ENCODE measurements at places on chromosomes 16 and 17.

GRCh38 chr16:68300734-68301459 is 9.8 kb downstream of the SLC7A6OS start:
- peaks cover 16% of the 10 kb centered on the region for H3K36me3 ChIP-seq
- no peaks in the 10 kb centered on the region for H3K27me3 ChIP-seq
- no peak overlapping the region for H3K4me3 ChIP-seq

- H3K36me3 ChIP-seq = no peaks in the 10 kb centered on the region
- peaks cover 68% of the 10 kb centered on the region for H3K27me3 ChIP-seq
These were observed 1.7 kb downstream of the ZNF469 start for GRCh38 chr16:88384222-88385111.

DNA sequence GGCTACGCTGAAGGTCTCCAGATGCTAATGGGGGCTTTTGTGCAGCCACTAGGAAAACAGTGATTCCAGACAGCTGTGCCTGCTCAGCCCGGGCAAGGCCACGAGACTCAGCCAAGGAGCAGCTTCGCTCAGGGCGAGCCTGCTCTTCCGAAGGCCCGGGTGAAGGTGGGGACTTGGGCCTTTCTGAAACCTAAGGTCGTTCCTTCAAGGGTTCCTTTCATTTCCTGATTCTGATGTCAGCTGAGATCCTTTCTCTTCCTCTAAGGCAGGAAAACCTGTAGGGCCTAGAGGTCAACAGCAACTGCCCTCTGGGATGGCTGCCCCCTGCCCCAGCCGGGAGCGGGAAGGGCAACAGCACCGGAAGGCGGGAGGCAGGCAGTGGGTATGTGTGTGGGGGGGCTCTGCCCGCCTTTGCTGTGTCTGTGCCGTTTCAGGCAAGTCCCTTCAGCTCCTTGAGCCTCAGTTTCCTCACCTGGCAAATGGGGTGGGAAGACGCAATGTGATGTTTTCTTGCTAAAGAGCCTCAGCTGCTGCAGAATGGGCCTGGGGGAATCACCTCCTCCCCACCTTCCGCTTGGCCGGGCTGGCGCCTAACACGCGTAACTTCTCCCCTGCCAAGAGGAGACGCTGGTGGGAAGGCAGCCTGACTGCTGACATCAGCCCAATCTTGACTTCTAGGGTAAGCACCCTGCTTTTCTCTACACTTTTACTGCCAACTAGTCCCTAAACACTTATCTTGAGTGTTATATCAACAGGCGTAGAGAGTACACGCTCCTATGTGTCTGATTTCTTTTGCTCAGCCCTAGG is 32.8 kb downstream of the IRF8 start:
- no peak overlapping the region for H3K4me3 ChIP-seq
- H3K36me3 ChIP-seq = no peaks in the 10 kb centered on the region
- no peak overlapping the region for H3K27ac ChIP-seq
- H3K4me1 ChIP-seq = peaks cover 14% of the 10 kb centered on the region
- no peak for DNase-seq

DNA sequence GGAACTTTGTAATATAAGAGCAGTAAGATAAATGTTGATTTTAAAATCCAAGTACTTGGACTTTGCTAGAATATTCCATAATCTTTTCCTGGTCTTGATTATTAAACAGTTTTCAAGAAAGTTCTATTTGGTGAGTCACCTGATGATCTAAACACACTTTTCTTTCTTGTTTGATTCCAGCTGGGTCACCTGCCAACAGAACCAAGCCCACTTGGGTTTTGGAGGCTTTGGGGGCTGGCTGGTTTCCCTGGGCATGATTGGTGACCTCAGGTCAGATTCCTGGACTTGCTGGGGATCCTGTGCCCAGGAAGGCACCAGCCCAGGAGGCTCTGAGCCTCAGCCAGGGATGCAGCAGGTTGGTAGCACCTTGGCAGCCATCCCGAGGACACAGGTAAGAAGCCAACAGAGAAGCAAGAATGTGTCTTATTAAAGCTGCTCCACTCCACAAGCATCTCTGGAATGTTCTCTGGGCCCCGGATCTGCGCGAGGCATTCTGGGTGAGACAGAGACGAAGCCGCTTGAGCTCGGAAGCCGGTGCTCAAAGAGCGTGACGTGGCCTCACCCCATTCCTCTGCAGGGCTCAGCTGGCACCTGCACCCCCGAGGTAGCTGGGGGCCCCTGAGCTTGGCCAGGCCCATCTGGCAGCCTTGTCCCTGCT is 3.1 kb upstream of the TEX19 start:
- no peak overlapping the region for H3K27ac ChIP-seq
- DNase-seq = no peak
- H3K36me3 ChIP-seq = no peaks in the 10 kb centered on the region
- H3K4me3 ChIP-seq = no peak overlapping the region
- H3K4me1 ChIP-seq = peaks cover 50% of the 10 kb centered on the region
- H3K27me3 ChIP-seq = no peaks in the 10 kb centered on the region

GRCh38 chr17:64252831-64253230 is 10.2 kb downstream of the TEX2 start:
- no peak overlapping the region for H3K27ac ChIP-seq
- H3K4me3 ChIP-seq = no peak overlapping the region
- no peak for DNase-seq
- H3K27me3 ChIP-seq = no peaks in the 10 kb centered on the region

DNA sequence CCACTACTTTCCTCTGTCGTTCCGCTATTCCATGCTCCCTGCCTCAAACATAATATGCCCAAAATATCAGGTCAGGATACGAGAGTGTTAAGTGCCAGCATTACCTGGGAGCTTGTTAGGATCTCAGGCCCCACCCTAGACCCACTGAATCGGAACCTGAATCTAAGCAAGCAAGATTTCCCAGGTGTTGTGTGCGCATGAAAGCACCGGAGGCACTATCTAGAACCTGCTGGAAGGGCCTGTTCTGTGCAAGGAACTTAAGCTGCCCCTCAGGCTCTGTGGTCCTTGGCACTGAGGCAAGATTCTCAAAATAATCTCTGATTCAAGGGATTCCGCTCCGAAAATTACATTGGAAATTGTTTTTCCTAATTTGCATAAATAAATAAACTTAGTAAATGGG is 107.7 kb upstream of the NOL11 start:
- no peaks in the 10 kb centered on the region for H3K27me3 ChIP-seq
- H3K4me1 ChIP-seq = no peaks in the 10 kb centered on the region
- H3K36me3 ChIP-seq = no peaks in the 10 kb centered on the region
- no peak overlapping the region for H3K27ac ChIP-seq
- DNase-seq = no peak
- no peak overlapping the region for H3K4me3 ChIP-seq

DNA sequence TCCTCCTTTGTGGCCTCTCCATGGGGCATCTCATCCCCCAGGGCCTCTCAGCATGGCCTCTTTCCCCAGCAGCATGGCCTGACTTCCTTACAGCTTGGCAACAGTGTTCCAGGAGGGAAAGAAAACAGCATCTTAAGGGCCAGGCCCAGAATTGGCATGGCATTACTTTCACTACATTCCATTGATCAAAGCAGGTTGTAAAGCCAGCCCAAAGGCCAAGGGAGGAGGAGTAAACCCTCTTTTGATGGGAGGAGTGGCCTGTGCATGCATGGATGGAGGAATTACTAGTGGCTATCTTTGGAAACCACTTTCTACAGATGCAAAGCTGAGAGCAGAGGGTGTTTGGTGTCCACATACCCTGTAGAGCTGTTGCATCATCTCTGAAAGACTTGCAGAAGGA is 149.4 kb downstream of the AIPL1 start:
- no peaks in the 10 kb centered on the region for H3K4me1 ChIP-seq
- H3K4me3 ChIP-seq = no peak overlapping the region
- H3K27ac ChIP-seq = no peak overlapping the region

GRCh38 chr16:67015313-67015731 is 13.6 kb upstream of the CBFB start:
- no peaks in the 10 kb centered on the region for H3K4me1 ChIP-seq
- no peak for DNase-seq
- no peaks in the 10 kb centered on the region for H3K27me3 ChIP-seq
- H3K4me3 ChIP-seq = no peak overlapping the region
- no peak overlapping the region for H3K27ac ChIP-seq

GRCh38 chr17:70238228-70238627 is 68.9 kb downstream of the KCNJ2 start:
- no peak overlapping the region for H3K27ac ChIP-seq
- no peaks in the 10 kb centered on the region for H3K27me3 ChIP-seq
- H3K4me3 ChIP-seq = no peak overlapping the region
- H3K36me3 ChIP-seq = no peaks in the 10 kb centered on the region

DNA sequence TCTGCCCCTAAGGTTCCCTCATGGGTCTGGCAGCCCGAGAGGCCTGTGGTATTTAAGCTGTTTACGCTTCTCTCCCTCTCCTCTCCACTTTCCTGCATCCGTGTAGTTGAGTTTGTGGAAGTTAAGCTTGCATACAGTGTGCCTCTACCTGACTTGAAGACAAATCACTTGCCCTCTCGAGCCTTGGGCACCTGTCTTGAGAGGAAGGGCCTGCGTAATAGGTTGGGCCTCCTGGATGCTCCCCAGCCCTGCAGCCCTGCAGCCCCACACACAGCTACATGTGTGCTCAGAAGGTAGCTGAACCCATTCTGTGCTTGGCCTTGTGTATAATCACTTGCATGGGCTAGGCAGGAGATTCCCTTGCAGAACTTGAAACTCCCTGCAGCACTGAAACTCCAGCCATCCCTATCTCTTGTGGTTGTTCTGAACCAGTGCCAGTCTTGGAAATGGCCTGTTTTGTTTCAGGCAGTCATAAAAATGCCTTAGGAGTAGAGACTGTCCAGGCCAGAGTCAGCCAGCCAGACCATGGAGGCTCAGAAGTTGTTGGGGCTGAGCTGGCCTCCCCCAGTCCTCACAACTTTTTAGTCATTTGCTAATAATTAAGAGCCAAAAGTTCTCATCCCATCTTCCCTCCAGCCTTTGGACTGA is 134.6 kb downstream of the CLEC16A start:
- H3K4me3 ChIP-seq = no peak overlapping the region
- H3K4me1 ChIP-seq = peaks cover 29% of the 10 kb centered on the region
- no peak for DNase-seq

GRCh38 chr17:2064520-2064971 is 9.6 kb downstream of the HIC1 start:
- H3K27ac ChIP-seq = no peak overlapping the region
- no peaks in the 10 kb centered on the region for H3K4me1 ChIP-seq
- no peaks in the 10 kb centered on the region for H3K36me3 ChIP-seq
- H3K27me3 ChIP-seq = no peaks in the 10 kb centered on the region
- no peak overlapping the region for H3K4me3 ChIP-seq

GRCh38 chr16:75309899-75310430 is 58.5 kb upstream of the BCAR1 start:
- H3K36me3 ChIP-seq = no peaks in the 10 kb centered on the region
- H3K4me1 ChIP-seq = no peaks in the 10 kb centered on the region
- H3K27me3 ChIP-seq = no peaks in the 10 kb centered on the region
- no peak overlapping the region for H3K4me3 ChIP-seq

- peaks cover 12% of the 10 kb centered on the region for H3K4me1 ChIP-seq
- H3K27ac ChIP-seq = no peak overlapping the region
- H3K36me3 ChIP-seq = no peaks in the 10 kb centered on the region
- no peak for DNase-seq
These were observed 4.0 kb downstream of the NOG start for GRCh38 chr17:56597495-56597990.

- DNase-seq = no peak
- no peak overlapping the region for H3K27ac ChIP-seq
- H3K4me1 ChIP-seq = peaks cover 7% of the 10 kb centered on the region
- no peaks in the 10 kb centered on the region for H3K36me3 ChIP-seq
- no peak overlapping the region for H3K4me3 ChIP-seq
- H3K27me3 ChIP-seq = no peaks in the 10 kb centered on the region
These were observed 12.5 kb upstream of the SREBF1 start for GRCh38 chr17:17849147-17849820.

DNA sequence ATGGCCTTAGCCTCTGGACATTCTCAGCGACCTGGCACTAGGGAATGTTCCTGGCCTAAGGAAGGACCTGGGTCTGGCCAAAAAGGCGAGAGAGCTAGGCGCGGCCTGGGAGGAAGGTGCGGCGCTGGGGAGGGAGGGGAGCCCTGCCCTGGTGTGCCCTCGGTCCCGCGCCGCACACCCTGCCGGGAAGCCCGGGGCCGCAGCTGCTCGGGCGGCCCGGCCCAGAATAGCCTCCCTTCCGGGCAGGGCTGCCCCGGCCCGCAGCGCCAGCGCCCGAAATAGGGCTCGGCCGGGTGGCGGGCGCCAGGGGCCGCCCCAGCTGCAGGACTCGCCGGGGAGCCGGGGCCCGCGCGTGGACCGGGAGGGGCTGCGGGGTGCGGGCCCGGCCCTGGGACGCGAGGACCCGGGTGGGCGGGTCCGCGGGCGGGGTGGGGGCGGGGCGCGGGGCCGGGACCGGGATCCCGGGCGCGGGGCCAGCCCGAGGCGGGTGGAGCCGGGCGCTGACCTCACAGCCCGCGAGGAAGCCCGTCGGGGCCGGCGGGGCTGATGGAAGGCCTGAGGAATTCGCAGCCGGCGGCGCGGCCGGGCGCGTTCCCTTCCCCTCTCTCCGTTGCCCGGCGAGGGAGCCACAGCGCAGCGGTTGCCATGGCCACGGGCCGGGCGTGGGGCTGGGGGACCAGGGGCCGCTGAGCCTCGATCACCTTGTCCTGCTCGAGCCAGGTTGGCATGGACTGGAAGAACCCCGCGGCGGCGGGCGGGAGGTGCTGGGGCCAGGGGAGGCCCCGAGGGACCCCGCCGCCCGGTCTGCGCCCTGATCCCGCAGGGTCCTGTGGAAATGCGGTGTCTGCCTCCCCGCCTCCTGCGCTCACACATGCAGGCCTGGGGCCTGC is 18.1 kb downstream of the SOCS3 start:
- H3K27me3 ChIP-seq = peaks cover 50% of the 10 kb centered on the region
- 0 out of 2 replicates have a peak overlapping the region, but pooled peaks have one; percentile 23 for H3K4me3 ChIP-seq
- H3K4me1 ChIP-seq = peaks cover 28% of the 10 kb centered on the region
- H3K27ac ChIP-seq = no peak overlapping the region
- DNase-seq = no peak

- no peak overlapping the region for H3K27ac ChIP-seq
- peak; percentile 28 for DNase-seq
- peaks cover 82% of the 10 kb centered on the region for H3K27me3 ChIP-seq
- no peaks in the 10 kb centered on the region for H3K36me3 ChIP-seq
These were observed 25.2 kb downstream of the DNAH2 start for GRCh38 chr17:7742729-7743128.

- peak overlapping the region; percentile 96 for H3K4me3 ChIP-seq
- DNase-seq = peak; percentile 74
- H3K27me3 ChIP-seq = no peaks in the 10 kb centered on the region
- peaks cover 14% of the 10 kb centered on the region for H3K4me1 ChIP-seq
These were observed 1.7 kb downstream of the PPM1D start for GRCh38 chr17:60601447-60602384.

DNA sequence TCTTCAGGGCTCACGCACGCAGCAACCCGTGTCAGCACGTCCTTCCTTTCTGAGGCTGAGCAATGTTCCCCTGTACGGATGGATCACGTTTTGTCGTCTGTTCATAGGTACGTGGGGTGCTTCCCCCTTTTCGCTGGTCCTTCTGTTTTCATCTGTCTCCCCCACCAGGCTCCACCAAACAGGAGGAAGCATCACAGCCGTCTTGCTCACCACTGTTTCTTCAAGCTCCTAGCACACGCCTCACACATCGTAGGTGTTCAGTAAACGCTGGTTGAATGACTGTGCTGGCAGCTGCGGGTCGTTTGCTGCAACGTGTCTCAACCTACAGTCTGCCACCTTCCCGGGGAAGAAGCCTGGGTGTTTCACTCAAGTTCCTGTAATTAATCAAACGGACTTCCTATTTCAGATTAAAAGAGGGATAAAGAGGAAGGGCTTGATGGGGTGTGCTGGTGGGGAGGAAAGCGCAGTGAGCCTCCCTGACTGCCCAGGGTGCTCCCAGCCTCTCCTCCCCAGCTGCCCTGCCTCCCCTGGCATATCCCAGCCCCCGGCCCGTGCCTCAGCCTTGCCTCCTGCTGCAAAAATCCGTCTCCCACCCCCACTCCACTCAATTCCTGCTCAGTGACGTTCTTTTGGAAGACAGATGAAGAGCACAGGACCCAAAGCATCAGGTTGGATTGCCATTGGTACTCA is 76.7 kb upstream of the DOC2B start:
- H3K4me1 ChIP-seq = no peaks in the 10 kb centered on the region
- no peak for DNase-seq
